ENCODE measurements at places on chromosomes 5 and 9.

DNA sequence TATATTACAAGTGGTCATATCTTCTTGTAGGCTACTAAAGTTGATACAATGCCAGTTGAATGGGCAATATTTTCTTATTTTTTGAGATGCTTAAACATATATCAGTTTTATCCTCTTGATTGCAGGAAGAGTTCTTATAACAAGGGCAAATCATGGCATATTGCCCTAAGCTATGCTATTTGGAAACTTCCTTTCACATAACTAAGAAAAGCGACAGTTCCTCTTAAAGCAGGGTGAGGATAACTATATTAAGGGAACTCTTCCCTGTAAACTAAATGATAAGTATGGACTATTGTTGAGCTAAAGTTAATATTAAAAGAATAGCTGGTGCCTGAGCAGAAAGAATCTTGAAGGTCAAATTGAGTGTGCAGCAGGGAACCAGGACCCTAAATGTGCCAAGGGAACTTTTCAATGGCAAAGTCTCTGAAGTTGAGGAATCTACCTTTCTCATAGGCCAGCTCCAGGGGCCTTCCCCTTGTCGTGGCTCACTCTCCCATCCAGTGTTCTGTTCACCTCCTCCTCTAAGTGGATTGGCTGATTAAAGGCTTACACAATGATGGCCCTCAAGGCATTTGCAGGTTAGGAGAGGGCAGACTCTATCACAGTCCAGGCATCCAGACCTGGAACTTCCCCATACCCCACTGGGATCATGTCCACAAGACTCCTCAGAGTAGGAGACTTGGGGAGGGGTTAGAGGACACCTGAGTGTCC lies 26.8 kb downstream of the FYB1 start:
- DNase-seq = no peak

GRCh38 chr5:180290568-180291233 lies 1.2 kb downstream of the MAPK9 start:
- DNase-seq = no peak

GRCh38 chr5:172435362-172436077 lies 18.8 kb downstream of the SH3PXD2B start:
- no peak for DNase-seq

GRCh38 chr5:98627121-98627520 lies 146.3 kb upstream of the RGMB start:
- DNase-seq = no peak

DNA sequence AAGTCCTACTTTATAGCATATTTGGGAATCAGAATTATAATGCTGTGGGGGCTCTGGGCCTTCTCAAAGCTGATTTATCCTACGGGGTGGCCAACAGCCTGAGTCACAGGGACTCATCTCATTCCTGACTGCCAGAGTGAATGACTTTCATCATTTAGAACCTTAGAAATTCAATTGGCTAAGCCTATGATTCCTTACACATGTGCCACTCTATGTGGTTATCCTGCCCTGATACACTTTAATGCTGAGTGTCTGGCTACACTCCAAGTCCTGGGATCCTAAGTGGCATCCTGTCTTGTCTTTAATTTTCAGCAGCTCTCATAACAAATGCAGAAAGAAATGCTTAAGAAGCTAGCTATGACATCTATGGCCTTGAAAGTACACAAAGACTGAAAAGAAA lies 75.2 kb upstream of the FREM1 start:
- no peak for DNase-seq

- no peak for DNase-seq
These were observed 45.9 kb upstream of the FST start for GRCh38 chr5:53434541-53434940.

- DNase-seq = no peak
These were observed 174.6 kb downstream of the FAM174A start for GRCh38 chr5:100709771-100710170.

GRCh38 chr5:128380337-128380736 lies 157.7 kb downstream of the FBN2 start:
- no peak for DNase-seq

DNA sequence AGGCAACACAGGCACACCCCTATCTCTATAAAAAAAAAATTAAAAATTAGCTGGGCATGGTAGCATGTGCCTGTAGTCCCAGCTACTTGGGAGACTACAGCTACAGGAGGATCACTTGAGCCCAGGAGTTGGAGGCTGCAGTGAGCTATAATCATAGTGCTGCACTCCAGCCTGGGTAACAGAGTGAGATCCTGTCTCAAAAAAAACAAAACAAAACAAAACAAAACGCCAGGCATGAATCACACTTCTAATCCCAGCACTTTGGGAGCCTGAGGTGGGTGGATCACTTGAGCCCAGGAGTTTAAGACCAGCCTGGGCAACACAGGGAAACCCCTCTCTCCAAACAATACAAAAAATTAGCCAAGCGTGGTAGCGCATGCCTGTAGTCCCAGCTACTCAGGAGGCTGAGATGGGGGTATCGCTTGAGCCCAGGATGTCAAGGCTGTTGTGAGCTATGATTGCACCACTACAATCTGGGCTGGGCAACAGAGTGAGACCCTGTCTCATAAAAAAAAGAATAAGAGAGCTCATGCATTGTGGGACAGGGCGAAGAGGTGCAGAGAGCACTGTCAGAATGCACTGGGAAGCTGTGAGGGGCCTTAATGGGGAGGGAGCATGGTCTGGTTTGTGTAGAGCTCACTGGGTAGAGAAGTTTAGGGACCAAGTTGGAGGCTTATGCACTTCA lies 8.4 kb upstream of the SAP30L start:
- DNase-seq = no peak

GRCh38 chr5:57774439-57774838 lies 291.8 kb upstream of the ACTBL2 start:
- DNase-seq = no peak

GRCh38 chr9:107624234-107624948 lies 134.8 kb upstream of the KLF4 start:
- DNase-seq = no peak

GRCh38 chr5:114208120-114208519 lies 153.8 kb upstream of the KCNN2 start:
- no peak for DNase-seq

DNA sequence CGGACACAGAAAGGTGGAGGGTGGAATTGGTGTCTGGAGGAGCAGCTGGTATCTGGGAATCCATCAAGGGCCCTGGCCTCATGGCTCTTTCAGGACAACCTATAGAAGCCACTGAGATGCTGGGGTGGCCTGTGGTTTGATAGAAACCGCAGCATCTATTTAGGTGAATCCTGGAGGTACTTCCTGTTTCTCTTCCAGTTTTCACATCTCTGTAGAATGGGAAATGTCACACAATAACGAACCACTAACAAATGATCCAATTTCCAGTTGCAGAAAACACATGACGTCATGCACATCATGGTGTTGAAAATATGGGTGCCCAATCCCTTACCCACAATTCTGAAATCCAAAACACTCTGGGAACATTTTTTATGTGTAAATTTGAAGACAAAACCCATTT lies 52.2 kb downstream of the ROPN1L start:
- no peak for DNase-seq

- no peak for DNase-seq
These were observed 63.5 kb downstream of the GADD45G start for GRCh38 chr9:89668216-89668865.

DNA sequence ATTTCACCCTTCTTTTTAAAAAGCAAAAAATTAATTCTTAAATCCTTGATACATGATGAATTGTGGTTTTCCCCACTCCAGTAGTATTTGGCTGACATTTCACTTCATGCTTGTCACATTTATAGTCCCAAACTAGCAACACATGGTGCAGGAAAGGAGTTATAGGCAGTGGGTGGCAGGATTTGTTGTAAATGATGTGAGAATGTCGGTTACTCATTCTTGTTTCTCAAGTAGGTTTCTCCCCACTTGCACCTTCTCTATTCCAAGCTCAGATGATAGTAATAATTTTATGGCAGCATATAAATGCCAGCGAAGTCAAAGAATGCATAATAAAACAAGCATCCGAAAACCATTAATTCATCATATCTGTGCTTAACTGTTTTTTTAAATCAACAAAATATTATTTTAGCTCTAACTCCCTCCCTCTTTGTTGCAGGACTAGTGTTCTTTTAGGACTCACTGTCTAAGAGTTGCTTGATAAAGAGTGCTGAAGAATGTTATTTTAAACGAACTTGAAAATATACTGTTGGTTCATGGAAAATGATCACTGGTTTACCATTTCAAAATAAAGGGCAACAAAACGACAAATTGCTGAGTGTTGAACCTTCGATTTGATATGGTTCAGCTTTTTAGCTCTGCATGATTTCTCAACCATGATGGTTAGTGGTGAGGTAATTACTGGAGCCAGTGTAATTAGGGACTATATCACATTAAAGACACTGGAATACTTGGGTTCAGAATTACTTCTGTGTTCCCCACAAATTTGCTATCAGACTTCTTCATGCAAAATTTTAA lies 88.1 kb upstream of the ADAMTSL1 start:
- DNase-seq = no peak

DNA sequence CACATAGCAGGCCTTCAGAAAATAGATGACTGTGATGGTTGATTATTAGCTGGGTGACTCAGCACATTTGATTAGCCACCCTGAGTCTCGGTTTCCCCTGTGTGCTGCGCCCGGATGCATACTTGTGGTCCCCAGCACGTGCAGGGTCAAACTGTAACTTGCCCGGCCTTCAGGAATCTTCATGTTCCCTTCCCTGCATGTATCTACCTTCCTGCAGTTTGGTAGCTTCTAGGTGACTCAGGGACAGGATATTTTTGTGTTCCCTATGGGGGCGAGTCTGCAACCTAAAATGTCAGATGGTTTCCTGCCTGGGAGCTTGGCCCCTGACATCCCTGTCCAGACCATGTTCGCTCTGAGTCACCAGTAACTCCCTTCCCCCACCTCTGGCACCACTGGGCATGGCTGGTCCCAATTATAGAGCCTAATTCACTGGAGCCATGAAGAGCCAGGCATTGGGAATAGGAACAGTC lies 13.2 kb downstream of the PTGS1 start:
- no peak for DNase-seq

- DNase-seq = no peak
These were observed 71.3 kb downstream of the HRH2 start for GRCh38 chr5:175728885-175729828.

DNA sequence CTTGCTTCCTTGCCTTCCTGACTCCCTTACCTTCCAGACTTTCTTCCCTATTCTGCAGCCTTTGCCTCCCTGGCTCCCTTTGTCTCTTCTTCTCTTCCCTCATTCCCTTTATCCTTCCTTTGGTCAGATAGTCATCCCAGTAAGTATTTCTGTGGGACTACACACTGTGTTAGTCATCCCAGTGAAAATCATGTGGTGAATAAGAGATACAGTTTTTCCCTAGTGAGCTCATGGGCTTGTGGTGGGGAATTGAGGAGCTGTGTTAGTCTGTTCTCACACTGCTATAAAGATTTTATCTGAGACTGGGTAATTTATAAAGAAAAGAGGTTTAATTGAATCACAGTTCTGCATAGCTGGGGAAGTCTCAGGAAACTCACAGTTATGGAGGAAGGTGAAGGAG lies 109.8 kb upstream of the EDIL3 start:
- no peak for DNase-seq

- DNase-seq = no peak
These were observed 38.1 kb downstream of the DDX31 start for GRCh38 chr9:132631685-132632084.

GRCh38 chr5:5658226-5658625 lies 235.7 kb downstream of the ICE1 start:
- no peak for DNase-seq

DNA sequence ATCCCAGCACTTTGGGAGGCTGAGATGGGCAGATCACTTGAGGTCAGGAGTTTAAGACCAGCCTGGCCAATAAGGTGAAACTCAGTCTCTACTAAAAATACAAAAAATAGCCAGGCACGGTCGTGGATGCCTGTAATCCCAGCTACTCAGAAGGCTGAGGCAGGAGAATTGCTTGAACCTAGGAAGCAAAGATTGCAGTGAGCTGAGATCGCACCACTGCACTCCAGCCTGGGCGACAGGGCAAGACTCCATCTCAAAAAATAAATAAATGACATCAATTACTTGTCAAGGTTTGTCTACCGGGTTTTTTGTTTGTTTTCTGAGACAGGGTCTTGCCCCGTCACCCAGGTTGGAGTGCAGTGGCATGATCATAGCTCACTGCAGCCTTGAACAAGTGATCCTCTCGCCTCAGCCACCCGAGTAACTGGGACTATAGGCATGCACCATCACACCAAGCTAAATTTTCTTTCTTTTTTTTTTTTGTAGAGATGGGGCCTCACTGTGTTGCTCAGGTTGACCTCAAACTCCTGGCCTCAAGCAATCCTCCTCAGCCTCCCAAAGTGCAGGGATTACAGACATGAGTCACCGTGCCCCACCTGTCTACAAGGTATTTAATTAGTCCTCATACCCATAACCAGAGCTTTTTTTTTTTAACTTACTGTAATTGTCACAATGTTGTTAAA lies 64.9 kb downstream of the SUSD1 start:
- no peak for DNase-seq

GRCh38 chr9:14221558-14221957 lies 92.4 kb downstream of the NFIB start:
- DNase-seq = no peak

DNA sequence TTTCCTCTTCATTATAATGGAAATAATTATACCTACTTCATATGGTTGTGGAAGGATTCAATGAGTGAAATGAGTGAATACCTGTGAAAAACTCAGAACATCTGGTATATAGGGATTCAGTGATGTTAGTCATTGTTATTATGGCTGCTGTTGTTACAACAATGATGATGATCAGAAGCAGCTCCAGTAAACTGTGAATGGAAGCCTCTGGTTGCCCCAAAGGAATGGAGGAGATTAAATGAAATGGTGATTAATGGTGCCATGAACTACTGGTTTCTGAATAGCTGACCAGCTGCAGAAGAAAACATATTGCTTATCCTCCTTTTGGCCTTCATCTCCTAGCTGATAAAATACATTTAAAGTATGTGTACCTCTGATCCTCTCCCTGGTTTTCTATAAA lies 372.0 kb downstream of the ARHGEF28 start:
- DNase-seq = no peak

DNA sequence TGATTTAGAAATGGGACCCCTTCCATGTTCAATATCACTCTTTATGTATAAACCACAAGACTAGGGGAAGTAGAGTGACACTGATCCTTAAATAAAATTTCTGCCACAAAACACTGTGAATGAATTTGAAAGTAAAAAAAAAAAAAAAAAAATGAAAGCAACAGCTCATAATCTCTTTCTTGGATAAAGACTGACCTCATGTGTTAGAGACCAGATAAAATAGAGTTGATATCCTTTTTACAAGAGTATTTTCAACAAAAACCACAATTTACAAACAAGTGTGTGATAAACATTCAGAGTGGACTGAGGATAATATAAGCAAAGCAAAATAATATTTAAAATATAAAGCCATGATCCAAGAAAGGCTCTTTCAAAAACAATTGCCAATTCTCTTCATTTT lies 180.2 kb downstream of the FBXL17 start:
- DNase-seq = no peak

GRCh38 chr9:20552874-20553557 lies 69.3 kb downstream of the MLLT3 start:
- no peak for DNase-seq

DNA sequence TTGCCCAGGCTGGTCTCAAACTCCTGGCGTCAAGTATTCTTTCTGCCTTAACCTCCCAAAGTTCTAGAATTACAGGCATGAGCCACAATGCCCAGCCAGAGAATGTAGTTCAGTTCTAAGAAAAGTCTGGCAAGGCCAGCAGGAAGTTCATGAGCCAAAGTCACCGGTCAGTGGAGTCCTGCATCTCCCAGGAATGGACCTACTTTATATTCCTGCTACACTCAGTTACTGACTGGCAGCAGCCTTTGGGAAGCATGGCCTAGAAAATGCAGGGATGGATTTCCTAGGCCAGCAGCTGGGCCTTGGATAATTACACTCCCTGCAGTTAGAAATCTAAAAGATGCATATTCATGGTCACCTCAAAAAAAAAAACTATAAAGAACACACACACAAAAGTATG lies 135.7 kb downstream of the CAAP1 start:
- no peak for DNase-seq

All from stimulated activated CD8-positive, alpha-beta memory T cell treated with anti-CD3 and anti-CD28 coated beads, Interleukin-4, amount 100 ng/mL, for 1 hour (primary cell).